ENCODE measurements at places on chromosomes 13 and 19.

DNA sequence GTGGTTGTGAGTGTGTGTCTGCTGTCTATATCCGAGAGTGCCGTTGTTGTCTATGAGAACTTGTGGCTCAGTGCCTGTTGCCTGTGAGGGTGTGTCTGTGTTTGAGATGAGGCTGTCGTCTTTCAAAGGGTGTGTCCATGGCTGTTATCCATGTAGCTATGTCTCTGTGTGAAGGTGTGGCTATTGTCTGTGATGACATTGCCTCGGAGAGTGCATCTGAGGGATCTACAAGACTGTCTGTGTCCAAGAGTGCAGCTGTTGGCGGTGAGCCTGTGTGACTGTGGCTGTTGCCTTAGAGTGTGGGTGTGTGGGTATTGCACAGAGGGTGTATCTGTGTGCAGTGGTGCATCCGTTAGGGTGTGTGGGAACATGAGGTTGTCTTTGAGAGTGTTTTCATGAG lies 4.9 kb downstream of the NUMBL start:
- no peak for DNase-seq

DNA sequence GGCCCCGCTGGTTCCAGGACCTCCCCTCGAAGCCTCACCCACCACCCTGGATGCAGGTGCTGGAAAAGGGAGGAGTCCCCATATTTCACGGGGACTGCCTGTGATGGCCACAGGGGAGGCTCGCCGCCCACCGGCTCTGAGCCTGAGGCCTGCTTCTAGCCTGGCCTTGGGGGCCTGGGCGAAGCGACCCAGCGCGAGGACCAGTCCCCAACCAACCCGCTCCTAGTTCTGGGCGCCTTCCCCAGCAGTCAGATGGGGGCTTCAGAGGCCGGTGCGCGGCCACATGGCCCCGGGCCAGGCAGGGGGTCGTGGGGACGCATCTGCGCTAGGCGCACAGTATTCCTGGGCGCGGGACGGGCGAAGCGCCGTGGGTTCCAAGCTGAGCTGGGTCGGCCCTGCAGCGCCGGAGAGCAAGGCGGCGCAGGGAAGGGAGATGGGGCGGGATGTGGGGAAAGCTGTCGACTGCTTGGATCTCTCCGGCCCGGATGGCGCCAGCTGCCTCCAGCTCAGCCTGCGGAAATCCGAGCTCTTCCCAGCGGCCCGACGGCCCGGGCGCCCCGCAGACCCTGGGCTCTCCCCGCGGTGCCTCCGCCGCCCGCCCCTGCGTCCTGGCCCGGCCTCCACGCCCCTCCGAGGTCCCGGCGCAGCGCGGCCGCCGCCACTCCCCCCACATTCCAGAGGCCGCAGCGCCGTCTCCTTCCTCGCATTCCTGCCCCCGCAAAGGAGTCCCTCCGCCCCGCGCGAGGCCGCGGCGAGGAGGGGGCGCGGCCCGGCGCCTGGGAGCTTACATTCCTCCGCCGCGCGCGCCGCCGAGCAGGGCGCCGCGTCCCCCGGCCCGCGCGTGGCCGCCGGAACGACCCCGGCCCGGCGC lies at the start of gene WTIP:
WTIP (plus strand) TSS at position 788 of the 871 bp plus-strand sequence. CDS start 217 bp downstream, outside the sequence.
- DNase-seq, result no peak

DNA sequence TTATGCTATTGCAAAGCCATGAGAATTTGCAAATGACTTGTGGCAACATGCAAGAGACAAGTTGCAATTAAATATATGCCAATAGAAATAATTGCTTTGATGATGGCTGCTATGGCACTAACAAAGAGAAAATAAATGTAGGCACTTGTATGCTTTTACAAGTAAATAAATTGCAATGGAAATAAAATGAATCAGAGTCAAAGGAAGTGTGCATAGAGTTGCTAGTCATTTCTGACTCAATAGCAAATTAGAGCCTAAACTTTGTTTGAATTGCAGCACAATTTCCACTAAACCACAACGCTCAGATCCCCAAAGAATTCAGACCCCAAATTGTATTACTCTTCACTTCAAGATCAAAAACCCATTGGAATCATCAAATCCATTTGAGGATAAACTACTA lies 792.1 kb upstream of the ARGLU1 start:
- DNase-seq, result no peak

GRCh38 chr13:48595431-48596429 lies 58.0 kb upstream of the CYSLTR2 start:
- DNase-seq, result peak; percentile 39

- no peak for DNase-seq
These were observed 10.2 kb upstream of the SIGLEC6 start for GRCh38 chr19:51541458-51542357.

- no peak for DNase-seq
These were observed 39.1 kb upstream of the RNF113B start for GRCh38 chr13:98216135-98216565.

DNA sequence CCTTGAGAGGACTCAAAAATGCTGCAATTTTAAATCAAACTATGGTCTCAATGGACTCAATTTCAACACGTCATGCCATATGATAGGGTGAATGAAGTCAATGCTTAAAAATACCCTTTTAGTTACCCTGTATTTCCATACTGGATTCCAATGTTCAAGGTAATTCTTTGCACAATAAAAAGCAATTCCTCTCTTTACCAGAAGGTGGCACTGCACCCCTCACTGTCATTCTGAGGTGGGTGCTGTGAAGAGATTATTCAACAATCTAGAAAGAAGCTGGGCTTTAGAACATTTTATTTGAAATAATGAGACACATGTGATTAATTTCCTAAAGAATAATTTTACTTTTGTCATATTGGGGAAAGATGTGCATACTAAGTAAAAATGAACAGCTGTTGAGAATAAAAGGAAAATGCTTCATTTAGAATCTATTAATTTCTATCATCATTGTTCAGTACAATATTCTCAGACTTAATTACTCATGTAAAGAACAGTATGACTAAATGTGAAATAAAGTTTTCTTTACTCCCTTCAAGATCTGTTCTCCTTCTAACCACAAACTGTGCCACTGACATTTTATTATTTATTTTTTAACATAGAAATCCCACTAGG lies 789.1 kb downstream of the GPC5 start:
- no peak for DNase-seq

- DNase-seq, result no peak
These were observed 284 bp downstream of the RNF17 start for GRCh38 chr13:24764276-24764630.

- no peak for DNase-seq
These were observed 496.7 kb downstream of the COG6 start for GRCh38 chr13:40152145-40152544.

GRCh38 chr19:741506-742131 lies 9.3 kb upstream of the MISP start:
- DNase-seq, result no peak

All from CD8-positive, alpha-beta memory T cell (primary cell).